Stimulated activated CD4-positive, alpha-beta T cell treated with anti-CD3 and anti-CD28 coated beads, Interleukin-15, amount 100 ng/mL, for 1 hour (primary cell): ENCODE measurements at places on chromosomes 5 and 9.

- DNase-seq: no peak
These were observed 16.2 kb upstream of the ATP6V1G1 start for GRCh38 chr9:114571391-114571790.

DNA sequence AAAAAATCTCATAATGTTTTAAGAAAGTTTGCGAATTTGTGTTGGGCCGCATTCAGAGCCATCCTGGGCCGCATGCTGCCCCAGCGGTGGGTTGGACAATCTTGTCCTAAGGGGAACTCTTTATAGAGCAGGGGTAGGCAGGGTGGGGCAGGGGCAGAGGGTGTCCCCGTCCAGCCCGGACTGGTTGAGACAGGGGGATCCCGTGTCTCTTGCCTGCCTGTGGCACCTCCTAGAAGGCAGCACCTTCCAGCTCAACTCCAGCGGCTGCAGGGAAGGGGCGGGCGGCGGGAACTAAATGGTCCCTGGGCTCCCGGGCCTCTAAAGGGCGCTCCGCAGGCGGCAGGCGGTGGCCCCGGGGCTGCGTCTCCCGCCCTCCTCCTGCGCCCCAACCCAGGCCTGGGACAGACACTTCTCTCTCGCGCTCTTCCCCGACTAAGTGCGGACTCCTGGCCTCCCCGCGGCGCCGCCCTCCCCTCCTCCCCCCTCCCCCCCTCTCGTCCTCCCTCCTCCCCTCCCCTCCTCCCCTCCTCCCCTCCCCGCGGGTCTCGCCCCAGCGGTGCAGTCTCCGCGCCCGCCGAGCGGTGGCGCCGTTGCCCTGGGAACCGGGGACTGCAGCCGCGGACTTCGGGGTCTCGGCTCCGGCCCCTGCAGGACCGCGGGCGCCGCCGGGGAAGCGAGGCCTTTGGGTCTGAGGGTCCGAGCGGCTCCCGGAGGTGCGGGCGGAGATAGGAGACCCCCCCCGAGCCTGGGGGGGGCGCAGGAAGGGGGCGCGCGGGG, 132.6 kb downstream of the MRPL36 start:
- DNase-seq: no peak

- no peak for DNase-seq
These were observed 795 bp downstream of the DAB2IP start for GRCh38 chr9:121652021-121652837.

- DNase-seq: no peak
These were observed 121.1 kb downstream of the DMXL1 start for GRCh38 chr5:119191944-119192343.

GRCh38 chr9:99093492-99093791, 11.5 kb upstream of the TGFBR1 start:
- no peak for DNase-seq

DNA sequence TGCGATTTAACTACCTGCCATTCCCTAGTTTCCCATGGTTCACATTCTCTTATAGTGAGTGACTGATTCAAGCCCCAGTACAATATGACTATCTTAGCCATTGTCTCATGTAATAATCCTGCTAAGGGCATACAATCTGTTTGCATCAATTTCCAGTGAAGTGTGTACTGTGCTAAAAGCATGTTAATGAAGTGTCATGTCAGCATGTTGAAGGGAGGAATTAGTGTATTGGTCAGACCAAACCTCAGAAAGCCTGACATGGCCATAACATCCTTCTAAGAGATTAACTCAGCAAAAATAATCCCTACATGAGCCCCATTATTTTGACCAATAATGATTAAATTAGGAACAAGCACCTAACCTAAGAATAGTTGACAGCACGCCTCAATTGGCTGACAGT, 442.4 kb downstream of the ENC1 start:
- DNase-seq: no peak

DNA sequence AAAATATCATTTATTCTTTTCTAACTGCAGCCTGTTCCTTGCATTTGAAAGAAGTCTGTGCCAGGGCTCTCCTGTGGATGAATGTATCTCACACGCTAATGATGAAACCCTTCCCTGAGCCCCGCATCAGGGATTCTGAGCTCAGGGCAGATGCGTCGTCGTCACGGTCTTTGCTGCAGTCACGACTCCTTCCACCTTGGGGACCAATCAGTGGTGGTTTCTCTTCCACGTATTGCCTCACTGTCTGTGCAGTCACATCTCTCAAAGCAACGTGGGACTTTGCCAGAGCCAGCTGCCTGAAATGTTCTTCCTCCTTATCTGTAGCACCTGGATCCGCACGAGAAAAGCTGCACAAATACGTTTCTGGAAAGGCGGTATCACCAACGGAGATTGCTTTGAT, 13.9 kb upstream of the UBE2QL1 start:
- DNase-seq: no peak

DNA sequence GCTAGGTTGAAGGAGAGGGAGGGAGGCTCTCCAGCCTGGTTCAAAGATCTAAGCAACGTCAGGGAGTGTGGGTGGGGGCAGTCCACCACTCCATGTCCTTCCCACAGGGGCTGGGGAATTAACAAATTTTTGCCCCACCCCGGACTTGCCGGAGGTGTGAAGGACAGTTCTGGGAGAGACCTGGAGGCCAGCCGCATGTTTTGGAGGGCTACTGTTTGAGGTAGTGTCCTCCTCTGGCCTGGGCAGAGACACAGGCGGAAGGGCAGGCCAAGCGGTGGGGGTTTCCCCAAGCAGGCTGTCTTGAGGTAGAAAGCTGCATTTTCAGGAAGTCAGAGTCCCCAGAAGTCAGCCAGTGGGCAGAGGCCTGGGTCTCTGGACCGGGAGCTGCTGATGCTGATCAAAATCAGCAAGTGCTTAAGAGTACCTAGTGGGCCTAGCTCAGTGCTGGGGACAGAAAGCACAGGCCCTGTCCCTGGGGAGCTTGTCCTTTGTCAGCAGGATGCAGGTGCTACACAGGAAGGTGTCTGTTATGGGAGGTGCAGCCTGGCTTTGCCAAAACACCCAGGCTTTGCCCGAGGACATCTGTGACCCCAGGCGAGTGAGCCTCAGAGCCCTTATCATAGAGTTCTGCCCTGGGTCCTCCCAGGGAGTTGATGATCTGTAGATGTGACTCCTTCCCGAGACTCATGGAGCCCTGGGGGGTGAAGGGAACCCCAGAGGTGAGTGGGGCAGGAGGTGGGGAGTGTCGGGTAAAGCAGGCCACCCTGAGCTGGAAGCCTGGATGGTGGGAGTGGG, 18.5 kb downstream of the JADE2 start:
- no peak for DNase-seq

DNA sequence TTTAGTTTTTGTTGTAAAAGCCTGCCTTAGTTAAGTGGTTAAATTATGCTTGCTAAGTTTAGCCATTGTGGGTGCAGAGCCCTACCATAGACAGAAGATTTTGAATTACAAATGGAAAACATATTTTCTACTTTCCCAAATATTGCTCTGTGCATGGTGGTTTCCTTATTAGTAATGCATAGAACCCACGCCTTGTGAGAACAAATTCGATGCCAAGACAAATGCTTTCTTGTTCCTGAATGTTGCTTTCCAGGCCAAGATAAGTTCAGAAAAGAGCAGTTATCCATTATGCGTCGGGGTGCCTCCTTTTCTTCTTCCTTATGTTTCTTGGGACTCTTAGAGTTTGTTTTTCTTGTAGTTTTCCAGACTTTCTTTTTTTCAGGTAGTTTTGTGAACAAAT, 31.0 kb upstream of the GARNL3 start:
- DNase-seq: no peak

- DNase-seq: no peak
These were observed 104.8 kb downstream of the RXRA start for GRCh38 chr9:134431095-134431494.

DNA sequence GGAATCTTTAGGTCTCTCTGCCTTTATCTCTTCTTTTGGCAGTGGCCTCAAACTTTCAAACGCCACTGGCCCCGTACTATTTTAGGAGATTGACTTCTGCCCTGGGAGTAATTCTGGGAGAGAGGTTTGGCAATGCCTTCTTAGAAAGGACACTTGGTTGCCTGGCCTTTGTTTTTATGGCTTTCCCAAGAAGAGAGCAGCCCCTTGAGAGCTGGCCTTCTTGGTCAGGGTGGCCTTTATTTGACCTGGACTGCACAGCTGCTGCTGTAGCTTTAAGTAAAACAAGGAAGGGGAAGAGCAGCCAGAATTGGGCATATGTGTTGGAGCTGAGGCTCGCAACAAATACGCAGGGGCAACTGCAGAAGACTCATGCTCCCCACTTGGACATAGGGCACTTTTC, 60.8 kb downstream of the PTPN3 start:
- no peak for DNase-seq

- DNase-seq: no peak
These were observed 20.7 kb downstream of the EHMT1 start for GRCh38 chr9:137639303-137640051.

DNA sequence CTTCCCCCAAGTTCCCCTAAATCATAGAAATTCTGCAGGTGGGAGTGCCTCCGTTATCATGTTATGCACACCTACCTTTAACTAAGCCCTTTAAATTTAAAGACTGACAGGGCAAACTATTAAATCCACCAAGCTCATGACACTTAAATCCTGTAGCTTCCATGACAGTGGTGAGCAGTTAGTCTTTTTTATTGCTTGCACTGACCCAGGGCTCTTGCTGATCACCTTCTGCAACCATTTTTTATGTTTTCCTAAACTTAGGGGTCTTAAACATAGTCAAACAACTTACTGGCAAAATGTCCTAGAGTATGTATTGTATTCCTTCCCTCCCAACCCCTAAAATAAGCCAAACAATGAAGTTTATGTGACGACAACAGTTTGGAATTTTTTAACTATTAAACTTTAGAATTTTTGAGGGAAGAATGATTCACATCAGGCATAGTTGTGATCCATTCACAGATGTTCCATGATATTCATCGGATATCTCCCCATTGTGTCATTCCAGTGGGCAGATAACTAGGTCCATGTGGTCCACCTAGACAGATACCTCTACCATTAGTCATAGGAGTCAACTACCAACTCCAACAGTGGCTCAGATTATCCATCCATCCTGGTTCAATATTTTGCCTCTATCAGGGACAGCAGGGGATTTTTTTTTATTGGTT, 283.1 kb downstream of the ADAMTS6 start:
- no peak for DNase-seq

DNA sequence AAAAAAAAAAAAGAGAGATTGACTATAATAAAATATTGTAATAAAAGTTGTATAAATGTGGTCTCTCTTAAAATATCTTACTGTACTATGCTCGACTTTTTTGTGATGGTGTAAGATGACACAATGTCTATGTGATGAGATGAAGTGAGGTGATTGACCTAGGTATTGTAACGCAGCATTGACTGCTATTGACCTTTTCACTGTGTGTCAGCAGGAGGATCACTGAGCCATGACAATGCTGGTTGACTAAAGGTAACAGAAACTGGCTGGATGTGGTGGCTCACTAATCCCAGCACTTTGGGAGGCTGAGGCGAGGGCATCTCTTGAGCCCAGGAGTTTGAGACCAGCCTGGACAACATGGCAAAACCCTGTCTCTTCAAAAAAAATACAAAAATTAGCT, 78.6 kb upstream of the MYO10 start:
- DNase-seq: no peak

DNA sequence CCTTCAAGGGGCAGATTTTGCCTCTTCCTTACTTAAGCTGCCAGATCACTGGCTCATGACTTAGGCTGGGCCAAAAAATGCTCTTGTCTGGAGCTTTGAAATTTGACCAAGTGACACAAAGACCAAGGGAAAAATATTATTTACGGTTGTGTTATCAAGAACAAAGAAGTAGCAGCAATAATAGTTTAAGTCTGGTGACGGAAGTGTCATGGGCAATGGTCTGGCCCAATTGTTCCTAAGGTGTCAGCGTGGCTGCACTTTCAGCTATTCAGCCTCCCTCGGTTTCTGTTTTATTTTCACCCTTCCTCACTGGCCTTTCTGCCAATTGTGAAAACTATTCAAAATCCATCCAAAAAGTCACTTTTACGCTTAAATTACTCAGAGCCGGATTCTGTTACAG, 185.3 kb downstream of the CDH18 start:
- DNase-seq: no peak

- DNase-seq: no peak
These were observed 383.5 kb downstream of the TLE4 start for GRCh38 chr9:79955300-79955699.

GRCh38 chr5:58076483-58077257, 383.2 kb downstream of the PLK2 start:
- DNase-seq: no peak
